ENCODE measurements at places on chromosomes 5 and 9.
A peak's percentile ranks its signal among the peaks of the same experiment; 100 is the strongest.

DNA sequence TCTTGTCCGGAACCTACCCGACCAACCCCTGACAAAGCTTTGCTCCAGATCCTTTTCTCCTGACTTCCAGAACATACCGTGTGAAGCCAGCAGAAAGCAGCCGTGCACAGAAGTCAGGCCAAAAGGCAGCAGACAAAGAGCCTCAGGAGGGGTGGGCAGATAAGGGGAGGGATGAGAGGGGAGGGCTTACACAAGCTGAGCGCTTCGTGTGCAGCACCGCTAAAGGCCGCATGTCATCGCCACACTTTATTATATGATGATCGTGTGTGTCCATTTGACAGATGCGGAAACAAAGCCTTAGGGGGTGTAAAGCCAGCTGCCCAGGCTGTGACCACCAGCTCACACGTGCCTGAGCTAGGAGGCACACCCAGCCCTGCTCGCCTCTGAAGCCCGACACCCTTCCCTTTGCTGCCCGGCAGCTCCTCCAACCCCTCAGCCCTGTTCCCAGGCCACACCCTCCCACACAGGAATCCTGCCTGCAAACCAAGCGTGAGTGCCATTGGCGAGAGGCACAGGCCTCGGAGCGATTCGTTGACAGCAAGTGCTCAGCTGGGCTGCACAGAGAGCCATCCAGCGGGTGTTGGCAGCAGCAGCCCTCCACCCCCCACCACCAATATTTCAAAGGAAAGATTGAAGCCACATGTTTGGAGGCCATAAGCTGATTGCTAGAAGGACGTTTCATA lies 170.5 kb upstream of the SMIM23 start:
- no peak for DNase-seq

DNA sequence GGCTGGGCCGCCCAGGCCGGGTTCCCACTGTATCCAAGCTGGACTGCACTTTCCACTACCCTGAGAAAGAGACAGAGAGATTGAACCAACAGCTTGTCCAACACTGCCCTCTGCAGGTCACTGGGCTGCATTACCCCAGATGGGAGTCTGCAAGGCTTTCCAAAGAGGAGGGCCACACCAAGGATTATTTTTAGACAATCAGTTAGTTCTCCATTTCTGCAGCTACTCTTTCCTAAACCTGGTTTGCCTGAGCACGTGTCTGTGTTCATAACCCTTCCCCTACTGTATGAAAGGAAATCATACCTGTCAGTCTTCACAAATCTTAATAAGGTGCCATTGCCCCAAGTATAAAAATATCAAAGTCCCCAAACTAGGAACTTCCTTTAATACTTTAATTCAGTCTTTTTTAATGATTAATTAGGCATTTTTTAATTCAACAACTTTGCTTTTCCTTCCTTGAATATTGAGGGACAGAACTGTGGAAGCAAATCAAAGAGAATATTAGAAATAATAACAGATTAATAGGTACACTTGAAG lies 13.4 kb upstream of the FGF1 start:
- peak; percentile 82 for DNase-seq

DNA sequence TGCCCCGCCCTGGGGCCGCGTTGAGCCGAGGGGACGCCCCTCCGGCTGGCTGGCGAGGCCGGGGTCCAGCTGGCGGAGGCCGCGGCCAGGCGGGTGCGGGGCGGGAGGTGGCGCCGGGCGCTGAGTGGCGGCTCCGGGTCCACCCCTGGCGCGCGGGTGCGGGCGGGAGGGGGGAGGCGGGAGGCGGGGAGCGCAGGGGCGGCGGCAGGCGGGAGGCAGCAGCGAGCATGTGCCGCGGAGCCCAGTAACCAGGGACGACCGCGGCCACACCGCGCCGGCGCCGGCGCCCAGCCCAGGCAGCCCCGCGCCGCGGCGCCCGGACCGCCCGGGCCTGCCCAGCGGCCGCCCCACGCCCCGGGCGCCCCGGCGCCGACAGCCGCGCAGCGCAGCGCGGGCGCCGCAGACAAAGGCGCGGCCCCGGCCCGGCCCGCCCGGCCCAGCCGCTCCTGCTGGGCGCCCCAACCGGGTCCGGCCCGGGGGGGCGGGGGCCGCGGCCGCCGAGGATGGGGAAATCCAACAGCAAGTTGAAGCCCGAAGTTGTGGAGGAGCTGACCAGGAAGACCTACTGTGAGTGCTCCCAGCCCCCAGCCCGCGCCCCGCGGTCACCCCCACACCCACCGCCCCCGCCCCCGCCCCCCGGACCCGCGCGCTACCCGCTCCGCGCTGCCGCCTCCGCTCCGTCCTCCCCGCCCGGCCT lies at the start of gene NCS1:
Gene NCS1, plus strand, starts transcription at position 244 of the 697 bp plus-strand sequence. Its CDS starts 260 bp downstream, at position 504.
- peak; percentile 60 for DNase-seq

DNA sequence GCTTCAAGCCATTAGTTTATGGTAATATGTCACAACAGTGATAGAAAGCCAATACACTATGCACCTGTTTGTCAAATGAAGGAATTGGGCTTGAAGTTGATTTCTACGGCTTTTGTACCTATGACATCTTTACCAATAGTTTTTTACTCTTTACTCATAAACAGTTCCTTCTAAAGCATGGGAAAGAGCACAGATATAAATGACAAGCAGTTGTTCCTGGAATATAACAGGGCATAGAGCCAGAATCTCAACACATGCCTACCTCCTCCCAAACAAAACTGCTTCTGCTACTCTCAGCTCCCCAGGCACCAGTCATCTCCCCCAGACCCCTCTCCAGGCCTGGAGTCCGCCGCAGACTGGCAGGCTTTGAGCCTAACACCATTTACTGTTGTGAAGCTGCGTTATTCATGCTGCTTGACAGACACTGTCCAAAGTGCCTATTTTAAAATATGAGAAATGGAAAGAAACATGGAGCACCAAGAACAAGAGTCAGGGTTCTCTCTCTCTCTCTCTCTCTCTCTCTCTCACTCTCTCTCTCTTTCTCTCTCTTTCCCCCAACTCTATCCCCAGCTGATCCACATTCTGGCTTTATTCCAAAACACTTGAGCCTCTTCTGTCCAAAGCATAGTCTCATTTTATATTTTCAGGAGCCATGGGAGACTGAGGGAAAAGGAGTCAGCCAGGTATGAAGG lies 111.6 kb downstream of the ADRB2 start:
- no peak for DNase-seq

DNA sequence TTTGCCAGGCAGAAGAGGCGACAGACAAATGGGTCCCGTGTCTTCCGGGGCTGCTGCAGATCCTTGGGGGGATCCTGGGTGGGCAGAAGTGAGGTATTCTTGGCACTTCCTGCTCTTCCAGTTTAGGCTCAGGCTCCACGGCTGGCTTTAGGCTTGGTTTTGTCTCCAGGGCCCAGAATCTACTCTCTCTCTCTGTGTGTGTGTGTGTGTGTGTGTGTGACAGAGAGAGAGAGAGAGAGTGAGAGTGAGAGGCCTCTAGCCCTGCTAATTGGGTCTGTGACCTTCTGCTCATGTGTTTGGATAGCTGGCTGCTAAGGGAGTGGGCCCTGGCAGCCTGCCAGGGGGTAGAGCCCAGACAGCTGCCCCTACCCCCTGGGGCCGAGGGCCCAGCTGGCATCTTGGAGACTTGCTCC lies 39.3 kb downstream of the CRB2 start:
- DNase-seq, result no peak

DNA sequence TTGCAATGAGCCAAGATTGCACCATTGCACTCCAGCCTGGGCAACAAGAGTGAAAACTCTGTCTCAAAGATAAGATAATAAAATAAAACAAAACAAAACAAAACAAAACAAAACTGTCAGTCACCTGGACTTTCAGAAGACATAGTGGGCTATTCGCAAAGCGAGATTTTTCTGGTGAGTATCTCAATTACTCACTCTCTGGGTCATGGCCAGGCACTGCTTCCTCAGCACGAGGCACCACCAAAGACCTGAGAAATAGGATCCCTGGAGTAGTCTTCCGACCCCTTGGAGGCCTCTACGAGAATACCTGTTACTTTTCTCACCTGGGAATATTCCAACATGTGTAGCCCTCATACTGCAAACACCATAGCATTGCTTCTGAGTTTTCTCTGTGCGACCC lies 201.7 kb upstream of the ZNF618 start:
- DNase-seq, result no peak

- DNase-seq, result no peak
Measured at GRCh38 chr5:151030379-151030778, 10.0 kb downstream of the GPX3 start.

- DNase-seq, result no peak
Measured at GRCh38 chr9:117926031-117926658, 221.9 kb downstream of the TLR4 start.

GRCh38 chr5:77224672-77225355 lies 14.3 kb downstream of the PDE8B start:
- DNase-seq, result no peak

GRCh38 chr5:136763548-136763947 lies 398.2 kb upstream of the TRPC7 start:
- no peak for DNase-seq

- no peak for DNase-seq
Measured at GRCh38 chr5:4212981-4213819, 617.6 kb downstream of the IRX1 start.

DNA sequence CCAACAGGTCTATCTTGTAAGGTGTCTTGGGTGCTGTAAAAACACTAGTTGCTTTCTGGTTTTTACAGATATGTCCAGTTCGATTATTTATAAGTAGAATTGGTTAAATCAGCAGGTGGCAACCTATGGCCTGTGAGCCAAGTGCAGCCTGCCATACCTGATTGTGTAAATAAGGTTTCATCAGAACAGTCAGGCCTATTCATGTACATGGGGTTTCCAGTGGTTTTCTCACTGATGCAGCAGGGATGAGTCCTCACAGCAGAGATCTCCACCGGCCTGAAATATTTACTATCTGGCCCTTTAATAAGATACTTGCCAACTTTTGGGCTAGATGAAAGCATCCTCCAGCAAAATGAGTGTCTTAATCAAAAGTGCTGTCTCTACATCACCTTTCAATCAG lies 132.9 kb upstream of the ICE1 start:
- DNase-seq, result no peak

- no peak for DNase-seq
Measured at GRCh38 chr9:38074441-38074961, 5.5 kb upstream of the SHB start.

DNA sequence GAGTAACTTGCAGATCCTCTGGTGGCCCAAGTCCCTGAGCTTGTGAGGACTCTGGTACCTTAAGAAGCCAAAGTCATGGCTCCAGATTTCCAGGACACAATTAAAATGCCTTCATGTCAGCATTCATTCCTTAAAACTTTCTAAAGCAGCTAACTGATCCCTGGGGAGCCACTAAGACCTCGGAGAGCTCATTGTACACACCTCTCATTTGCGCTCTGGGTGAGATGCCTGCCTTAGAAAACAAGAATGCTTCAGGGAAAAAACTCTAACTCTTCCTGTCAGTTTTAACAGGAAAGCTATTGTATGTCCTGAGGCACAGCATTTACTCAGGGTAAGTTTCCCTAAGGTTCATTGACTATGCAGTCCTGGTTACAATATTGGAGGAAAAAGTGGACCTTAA lies 285.0 kb downstream of the EFNA5 start:
- no peak for DNase-seq

DNA sequence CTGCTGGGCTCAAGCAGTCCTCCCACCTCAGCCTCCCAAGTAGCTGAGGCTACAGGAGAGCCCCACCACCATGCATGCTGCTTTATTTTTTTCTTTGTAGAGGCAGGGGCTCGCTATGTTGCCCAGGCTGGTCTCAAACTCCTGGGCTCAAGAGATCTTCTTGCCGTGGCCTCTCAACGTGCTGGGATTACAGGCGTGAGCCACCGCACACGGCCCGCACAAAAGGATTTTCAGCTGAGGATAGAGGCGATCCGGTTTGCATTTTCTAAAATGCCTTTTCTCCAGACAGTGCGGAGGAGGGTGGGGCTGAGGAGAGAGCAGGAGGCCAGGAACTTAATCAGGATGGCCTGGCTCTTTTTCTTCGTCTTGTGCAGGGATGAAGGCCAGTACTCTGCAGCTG lies 6.9 kb downstream of the HRH2 start:
- no peak for DNase-seq

- peak; percentile 3 for DNase-seq
Measured at GRCh38 chr9:129245276-129245675, 67.2 kb upstream of the IER5L start.
